Gastrocnemius medialis (tissue), 4 donors: ENCODE measurements at places on chromosomes 7 and 10.

DNA sequence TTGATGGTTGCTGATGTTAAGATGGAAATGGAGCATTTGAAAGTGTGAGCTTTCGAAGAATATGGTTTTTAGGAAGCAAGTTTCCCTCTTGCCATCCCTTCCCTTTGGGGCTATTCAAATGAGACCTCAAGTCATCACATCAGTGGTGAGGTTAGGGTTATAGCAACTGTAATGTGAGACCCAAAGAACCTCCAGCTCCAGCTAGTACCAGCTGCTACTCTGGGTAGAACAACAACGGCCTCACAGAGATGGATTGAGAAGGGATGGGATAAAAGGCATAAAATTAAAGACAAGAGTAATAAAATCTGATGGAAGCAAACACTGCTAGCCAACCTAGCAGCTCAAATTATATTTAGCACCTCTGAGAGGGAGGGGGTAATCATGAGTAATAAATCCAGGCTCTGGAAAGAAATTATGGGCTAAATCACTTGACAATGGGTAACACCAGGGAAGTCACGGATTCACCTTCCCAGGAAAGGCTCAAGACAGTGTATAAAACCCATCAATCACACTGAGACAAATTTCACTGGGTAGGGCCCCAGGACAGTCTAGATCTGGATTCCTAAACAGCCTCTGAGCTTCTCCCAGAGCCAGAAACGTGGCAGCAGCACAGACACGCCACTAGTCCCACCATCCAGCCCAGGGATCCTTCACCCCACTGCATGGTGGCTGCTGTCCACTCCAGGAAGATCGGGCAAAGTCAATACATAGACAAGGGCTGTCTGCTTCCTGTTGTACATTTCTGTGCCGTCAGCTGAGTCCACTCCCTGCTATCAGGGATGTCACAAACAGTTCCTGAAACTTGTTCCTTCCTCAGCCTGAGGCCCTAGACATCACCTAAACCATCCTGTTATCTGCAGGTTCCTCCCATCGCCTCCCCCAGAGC, 151.1 kb downstream of the GFRA1 start:
- no peak for DNase-seq

DNA sequence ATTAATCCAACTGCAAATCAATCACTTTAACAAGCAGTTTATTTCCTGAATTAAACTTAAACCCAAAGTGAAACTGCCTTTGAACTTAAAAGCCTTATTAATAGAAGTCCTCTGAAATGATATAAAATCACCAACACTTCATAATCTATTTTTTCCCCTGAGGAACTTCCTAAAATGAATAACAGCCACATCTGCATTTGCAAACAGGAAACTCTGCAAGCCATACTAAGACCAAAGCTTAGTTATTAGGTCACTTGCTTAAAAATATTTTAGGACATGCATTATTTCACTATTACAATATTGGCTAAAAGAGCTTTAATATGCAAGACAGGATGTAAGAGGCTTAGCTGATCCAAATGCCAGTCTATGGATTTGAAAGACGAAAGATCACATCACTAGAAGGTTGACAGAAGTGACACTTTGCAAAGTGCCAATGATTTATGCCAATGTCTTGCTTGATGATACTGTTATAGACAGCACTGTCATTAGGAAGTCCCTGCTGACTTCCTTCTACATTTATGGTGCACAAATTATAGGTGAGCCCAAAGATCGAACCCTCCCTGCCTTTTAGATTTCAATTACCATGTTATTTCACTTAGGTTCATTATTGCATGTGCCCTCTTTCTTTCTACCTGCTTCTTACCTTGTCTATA, 99.9 kb upstream of the SKAP2 start:
- no peak for DNase-seq

GRCh38 chr10:98925651-98926050, 310.0 kb downstream of the HPSE2 start:
- no peak for DNase-seq

GRCh38 chr7:111192614-111193413, 101.9 kb downstream of the LRRN3 start:
- DNase-seq = no peak

DNA sequence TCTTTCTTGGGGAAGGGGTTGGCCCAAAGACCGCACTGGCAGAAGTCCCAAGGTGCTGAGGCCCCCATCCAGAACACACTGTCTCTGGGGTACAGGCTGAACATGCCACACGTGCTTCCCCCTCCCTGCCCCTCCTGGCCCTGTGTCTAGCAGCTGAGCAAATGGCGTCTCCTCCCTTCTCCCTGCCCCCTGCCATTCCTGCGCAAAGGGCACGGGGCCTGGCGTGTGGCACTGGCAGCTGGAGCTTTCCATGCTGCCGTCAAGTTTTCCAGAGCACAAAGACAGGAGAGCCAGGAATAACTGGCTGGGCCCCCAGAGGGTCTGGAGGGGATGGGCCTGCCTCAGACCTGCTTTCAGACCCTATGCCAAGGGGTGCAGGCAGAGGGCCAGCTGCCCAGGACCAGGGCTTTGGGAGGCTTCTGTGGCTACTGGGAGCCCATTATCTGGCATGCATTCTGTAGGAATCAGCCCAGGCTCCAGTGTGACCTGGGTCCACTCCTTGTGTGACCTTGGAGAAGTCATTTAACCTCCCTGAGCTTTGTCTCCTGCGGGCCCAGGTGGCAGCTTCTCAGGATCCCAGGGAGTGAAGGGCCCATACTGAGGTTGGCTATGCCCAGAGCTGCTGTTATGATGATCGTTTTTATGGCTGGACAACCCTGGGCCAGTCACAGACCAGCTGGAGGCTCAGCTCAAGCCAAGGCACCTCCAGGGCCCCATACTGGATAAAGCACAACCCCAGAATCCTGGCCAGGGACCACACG, 710 bp upstream of the LDB3 start:
- DNase-seq = peak; percentile 68

- no peak for DNase-seq
These were observed 659.4 kb downstream of the MAGI2 start for GRCh38 chr7:78794101-78794500.

- no peak for DNase-seq
These were observed 510.5 kb downstream of the CCSER2 start for GRCh38 chr10:84838851-84839250.

- peak; percentile 64 for DNase-seq
These were observed 379.7 kb upstream of the ZMIZ1 start for GRCh38 chr10:78688901-78689583.

DNA sequence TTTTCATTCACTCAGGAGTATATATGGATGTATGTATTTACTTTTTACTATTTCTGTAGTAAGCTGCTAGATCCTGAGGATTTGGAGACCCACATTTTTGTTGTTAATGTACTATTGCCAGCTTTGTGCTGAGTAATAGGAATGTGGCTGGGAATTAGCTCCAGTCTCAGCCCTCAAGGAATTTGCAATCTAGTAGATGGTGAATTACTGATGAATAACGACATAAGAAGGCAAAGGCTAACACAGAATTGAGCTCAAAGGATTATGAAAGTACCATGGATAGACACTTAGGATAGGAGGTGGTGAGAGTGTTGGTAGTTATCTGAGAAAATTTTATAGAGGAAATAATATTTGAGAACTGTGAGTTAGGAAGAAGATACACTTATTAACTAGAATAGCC, 19.9 kb downstream of the CASD1 start:
- DNase-seq = no peak

GRCh38 chr7:155745737-155746136, 66.5 kb downstream of the SHH start:
- no peak for DNase-seq

- no peak for DNase-seq
These were observed 31.4 kb downstream of the RPA3 start for GRCh38 chr7:7686811-7687508.

- no peak for DNase-seq
These were observed 100.0 kb downstream of the AUTS2 start for GRCh38 chr7:69698109-69698825.

DNA sequence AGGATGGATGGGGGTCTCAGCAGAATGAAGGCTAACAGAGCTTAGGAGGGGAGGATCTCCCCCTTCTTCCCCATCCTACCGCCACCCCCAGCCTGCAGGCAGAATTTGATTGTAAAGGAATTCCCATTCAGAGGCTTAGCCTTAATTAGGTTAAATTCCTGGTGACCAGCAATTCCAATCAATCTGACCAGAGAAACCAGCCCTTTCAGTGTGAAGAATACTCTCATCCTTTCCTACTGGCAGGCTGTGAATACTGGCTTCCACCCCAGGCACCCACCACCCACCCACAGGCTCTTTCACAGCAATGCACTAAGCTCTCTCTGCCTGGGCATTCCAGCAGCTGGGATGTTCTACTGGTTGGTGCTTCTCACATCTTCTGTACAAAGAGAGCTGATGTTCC, 137.9 kb upstream of the LYZL1 start:
- no peak for DNase-seq

GRCh38 chr10:60349426-60349825, 40.2 kb downstream of the ANK3 start:
- no peak for DNase-seq

GRCh38 chr10:108465871-108466641, 1301.5 kb upstream of the SORCS1 start:
- no peak for DNase-seq

DNA sequence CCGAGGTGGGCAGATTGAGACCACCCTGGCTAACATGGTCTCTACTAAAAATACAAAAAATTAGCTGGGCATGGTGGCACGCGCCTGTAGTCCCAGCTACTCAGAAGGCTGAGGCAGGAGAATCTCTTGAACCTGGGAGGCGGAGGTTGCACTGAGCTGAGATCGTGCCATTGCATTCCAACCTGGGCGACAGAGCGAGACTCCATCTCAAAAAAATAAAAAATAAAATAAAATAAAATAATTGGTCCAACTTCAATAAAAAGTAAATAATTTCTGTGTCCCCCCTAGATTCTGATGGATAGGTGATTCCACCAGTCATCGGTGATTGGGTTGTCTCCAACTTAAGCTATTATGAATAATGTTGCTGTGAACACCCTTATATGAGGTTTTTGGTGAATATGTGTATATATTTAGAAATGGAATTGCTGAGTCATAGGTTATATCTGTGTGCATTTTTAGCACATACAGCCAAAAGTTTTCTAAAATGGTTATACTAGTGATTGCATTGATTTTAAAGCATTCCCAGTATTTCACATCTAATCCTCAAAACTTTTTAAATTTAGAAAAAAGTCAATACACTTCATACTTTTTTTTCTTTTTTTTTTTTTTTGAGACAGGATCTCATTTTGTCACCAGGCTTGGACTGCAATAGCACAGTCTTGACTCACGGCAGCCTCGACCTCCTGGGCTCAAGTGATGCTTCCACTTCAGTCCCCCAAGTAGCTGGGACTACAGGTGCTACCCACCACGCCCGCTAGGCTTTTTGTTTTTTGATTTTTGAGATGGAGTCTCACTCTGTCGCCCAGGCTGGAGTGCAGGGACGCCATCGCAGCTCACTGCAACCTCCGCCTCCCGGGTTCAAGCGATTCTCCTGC, 13.7 kb upstream of the SRPK2 start:
- DNase-seq = no peak

DNA sequence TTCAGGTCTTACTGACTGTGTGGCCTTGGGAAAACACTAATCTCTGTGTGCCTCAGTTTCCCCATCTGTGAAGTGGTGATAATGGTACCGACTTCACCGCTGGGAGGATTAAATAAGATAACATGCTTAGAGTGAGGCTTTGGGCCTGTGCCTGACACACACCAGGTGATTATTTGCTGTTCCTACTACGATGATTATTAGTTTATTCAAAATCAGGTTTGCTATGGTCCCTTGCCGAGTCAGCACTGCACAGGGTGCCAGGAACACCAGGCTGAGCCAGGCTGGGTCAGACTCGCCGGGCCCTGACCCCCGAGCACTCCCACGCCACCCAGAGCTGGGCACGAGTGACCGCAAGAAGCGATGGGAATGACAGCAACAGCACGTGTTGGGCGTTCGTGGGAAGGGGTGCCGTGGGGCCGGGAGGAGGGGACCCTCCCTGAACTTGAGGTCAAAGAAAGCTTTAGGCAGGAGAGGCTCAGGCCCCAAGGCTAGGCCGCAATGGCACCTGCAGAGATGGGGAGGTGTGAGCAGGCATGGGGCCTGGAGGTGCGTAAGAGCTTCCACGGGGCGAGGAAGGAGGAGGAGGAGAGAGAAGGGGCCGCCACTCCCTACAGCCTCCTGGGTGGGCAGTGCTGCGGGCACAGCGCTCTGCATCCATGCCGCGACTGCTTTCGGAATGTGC, 325.4 kb downstream of the DNAJB6 start:
- no peak for DNase-seq

DNA sequence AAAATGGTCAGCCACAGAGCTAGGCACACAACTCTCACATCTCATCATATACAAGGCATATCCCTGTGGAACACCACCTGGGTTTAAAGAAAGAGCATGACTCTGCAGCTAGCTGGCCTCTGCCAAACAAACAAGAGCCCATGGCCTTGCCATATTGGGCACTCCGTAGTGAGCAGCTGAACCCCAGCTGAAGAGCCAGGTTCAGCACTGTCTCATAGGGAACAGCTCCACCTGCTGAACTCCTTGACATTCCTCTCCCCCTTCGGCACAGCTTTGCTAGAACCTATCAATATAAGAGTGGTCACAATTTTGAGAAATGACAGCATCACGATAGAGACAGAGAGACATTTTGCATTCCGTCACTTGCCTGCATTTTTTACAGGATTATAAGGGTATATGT, 20.0 kb downstream of the SORCS1 start:
- no peak for DNase-seq

DNA sequence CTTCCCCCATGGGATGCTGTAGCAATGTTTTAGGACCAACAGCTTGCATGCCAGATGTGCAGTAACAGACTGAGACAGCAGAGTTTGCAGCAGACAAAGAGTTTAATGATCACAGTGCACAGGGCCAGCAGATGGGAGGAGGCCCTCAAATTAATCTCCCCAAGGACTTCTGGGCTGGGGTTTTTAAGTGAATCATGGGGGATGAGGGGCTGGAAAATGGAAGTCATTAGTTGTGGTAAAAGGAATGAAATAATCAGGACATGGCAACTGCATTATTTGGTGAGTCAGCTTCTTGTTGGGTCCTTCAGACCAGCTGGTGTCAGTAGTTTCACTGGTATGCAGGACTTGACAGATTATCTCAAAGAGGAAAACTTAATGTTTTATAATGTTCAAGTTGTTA, 12.6 kb upstream of the NRBF2 start:
- no peak for DNase-seq

DNA sequence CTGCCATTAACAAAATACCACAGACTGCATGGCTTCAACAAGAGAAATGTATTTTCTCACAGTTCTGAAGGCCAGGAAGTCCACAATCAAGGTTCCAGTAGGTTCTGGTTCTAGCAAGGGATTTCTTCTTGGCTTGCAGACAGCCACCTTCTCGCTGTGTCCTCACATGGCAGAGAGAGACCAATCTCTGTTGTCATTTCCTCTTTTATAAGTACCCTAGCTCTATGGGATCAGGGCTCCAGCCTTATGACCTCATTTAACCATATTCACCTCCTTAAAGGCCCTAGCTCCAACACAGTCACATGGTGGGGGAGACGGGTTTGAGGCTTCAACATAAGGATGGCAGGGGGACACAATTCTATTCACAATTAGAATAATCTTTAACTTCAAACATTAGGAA, 23.6 kb downstream of the ABI1 start:
- DNase-seq = no peak

GRCh38 chr10:24417053-24417452, 208.1 kb downstream of the KIAA1217 start:
- DNase-seq = no peak

GRCh38 chr7:125241548-125241947, 311.9 kb upstream of the POT1 start:
- DNase-seq = no peak

GRCh38 chr10:11414314-11415038, 197.0 kb downstream of the USP6NL start:
- no peak for DNase-seq

- DNase-seq = no peak
These were observed 14.1 kb upstream of the MSRB2 start for GRCh38 chr10:23081221-23081750.
